ENCODE measurements at places on chromosomes 7 and 10.

DNA sequence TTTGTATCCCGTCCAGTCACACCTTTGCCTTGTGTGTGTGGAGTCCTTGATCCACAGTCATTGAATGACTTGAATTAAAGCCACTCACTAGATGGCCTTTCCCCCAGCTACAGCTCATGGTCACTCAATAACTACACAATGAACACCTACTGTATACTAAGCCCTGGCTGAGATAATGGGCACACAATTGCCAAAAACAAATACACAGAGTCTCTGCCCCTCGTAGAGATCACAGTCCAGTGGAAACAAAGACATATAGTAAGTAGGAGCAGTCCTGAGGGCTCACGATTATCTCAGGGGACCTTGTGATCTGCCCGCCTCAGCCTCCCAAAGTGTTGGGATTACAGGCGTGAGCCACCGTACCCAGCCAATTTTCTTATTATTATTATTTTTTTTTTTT lies 22.1 kb upstream of the DDIT4 start:
- DNase-seq: no peak

DNA sequence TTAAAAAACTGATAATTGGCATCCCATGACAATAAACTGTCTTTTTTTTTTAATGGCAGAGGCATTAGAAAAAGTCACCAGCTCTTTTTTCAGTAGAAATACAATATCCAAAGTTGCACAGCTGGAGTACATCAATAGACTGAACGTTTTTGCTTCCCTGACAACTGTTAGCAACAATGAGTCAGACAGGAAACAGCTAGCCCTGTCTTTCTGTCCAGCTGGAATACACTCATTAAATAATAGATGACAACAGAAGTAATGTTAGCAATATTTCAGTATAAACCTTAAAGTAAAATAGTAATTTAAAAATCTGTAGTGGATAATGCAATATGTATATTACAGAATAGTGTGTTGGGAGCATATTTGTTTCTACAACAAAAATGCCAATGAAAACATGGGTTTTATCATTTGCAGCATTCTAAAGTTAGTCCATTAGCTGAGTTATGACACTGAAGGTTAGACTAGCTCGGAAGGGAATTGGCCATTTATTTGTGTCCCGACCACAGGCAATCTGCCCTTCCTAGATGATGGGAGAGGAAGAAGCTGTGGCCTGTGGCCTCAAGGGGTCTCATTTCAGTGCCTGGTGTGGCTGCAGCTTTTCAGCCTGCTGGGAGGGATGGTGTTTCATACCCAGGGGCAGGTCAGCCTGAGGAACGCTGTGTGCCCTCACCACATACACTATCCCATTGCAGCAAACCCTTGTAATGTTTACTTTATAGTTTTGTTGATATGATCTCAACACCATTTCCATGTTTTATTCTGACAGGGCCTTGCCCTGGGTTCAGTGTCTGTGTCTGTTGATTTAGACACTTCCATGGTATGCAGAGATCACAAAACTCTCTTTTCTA lies 173.3 kb downstream of the SLC16A9 start:
- peak; percentile 92 for DNase-seq

- no peak for DNase-seq
Observed at GRCh38 chr7:105131033-105131656, 117.1 kb downstream of the KMT2E start.

DNA sequence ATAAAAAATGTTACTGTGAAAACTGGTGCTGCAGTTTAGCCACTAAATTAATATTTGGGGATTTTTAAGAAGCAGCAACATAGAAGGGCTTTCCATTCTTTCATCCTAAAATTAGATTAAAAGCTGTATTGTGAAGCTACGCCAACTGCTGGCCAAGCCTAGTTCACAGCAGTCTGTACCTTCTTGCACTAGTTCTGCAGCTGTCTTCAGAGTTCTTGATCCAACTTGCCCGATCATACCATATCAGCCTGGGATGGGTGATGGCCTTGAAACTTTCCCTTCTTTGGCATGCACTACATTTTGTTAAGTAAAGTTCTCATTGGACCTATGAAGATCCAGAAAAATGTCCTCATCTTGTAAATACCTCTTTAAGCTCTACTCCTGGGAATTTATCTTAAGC lies 20.3 kb upstream of the PANK1 start:
- DNase-seq: no peak

DNA sequence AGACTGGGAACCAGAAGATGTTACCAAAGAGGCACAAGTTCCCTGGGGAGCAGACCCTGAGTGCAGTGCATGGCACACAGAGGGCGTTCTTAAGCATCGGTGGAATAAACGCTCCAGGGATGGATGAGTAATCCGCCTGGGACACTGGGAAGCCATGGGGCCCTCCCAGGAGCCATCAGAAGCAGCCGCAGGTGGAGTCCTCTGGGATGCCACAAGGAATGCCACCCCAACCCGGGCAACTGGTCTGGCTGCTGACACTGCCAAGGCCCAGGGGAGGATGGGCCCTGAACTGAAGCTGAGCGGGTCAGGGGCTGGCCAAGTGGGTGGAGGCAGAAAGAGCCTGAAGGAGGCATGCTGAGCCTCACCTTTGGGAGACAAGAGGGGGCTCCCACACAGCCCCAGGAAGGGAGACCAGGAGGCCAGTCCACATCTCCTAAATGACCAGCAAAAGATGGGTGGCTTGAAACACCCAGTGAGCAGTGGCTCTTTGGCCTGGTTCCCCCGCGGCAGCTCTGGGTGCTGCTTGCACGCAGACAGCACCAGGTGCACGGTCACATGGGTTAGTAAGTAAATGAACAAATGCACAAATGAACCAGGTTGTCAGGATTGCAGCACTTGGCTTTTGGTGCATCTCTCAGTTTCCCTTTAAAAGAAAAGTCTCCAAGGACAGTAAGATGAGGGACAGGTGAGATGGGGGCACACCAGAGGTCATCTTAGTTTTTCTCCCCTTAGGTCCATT lies 141.3 kb upstream of the ZMIZ1 start:
- no peak for DNase-seq

DNA sequence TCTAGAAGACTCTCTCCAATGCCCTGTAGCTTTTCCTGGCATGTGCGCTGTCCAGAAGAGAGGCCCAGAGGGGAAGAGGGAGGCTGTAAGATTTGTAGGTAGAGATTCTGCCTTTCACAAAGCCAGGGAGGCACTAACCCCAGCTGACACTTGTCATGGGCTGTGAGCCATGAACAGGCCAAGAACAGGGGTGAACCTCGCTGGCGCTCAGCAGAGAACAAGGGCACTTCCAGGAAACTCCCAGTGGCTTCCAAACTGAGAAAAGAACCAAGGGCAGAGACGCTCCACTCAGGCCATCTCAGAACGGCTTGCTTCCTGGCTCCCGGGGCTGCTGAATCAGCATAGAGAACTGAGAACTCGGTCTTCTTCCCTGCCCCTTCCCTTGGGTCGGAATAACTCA lies 257.8 kb upstream of the ZNF32 start:
- peak; percentile 32 for DNase-seq

DNA sequence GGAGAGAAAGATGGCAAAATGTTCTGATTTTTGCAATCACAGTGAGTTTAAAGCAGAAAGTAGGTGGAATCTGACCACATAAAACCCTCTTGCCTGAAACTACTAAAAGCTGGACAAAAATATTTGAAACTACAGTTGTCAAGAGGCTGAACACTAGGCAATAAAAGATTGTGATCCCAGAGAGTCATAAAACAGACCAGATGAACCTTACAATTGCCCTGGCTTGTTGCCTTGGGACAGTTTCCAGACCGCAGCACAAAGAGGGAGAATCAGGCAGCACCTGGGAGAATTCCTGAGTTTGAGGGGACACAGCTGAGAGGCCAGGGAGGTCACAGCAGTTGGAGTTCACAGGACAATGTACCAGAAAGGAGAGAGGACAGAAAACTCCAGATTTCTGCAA lies 107.3 kb upstream of the NANOS1 start:
- DNase-seq: no peak

DNA sequence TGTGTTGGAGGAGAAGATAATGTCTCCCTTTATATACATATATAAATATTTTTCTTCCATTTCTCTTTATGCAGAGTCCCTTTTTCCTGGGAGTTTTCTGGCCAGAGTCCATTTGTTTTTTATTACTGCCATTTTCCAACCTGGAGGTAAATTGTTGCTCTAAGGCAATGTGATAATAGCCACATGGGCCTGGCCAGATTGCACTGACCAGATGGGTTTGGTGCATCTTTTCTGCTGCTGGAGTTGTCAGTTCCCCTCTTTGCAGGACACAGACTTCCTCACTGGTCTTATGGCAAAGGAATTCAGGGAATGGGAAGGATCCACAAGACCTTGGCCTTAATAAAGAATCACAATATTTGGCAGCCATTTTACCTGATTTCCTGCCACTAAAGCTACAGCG lies 254.9 kb downstream of the SORCS3 start:
- DNase-seq: no peak

- peak; percentile 87 for DNase-seq
Observed at GRCh38 chr10:3099291-3100092, 32.1 kb downstream of the PFKP start.

DNA sequence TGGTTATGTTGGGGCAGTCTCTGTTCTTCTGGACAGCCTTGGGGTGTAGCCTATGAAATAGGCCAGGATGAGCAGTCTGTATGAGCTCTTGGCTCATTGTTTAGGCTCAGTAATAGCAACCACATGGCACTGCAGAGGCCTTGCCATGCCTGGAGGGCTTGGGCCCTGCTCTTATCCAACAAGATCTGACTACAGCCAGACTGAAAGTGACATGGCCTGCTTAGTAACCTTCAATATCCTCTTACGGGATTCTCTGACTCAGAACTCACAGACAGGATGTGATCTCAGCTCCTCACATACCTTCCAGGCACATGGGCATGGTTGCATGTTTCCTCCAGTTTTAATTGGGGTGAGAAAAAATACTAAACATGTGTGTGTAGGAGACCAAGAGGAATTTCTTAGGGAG lies 289.3 kb downstream of the PTEN start:
- peak; percentile 98 for DNase-seq

DNA sequence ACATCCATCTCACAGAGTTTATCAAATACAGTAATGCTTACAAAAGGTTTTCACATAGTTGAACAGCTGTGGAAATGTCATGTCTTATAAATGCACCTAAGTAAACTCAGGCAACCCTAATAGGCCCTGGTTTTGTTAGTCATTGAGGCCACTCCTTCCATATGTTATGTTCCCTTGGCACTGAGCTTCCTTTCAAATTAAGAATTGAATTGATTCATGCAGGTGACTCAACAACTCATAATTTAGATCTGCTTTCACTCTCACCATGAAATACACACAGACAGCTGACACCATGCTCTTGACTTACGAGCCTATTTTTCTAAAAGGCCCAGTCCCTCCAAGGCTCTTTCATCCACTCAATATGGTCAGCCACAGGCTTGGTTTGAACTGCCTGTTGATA lies 476.9 kb downstream of the KCNMA1 start:
- peak; percentile 46 for DNase-seq

DNA sequence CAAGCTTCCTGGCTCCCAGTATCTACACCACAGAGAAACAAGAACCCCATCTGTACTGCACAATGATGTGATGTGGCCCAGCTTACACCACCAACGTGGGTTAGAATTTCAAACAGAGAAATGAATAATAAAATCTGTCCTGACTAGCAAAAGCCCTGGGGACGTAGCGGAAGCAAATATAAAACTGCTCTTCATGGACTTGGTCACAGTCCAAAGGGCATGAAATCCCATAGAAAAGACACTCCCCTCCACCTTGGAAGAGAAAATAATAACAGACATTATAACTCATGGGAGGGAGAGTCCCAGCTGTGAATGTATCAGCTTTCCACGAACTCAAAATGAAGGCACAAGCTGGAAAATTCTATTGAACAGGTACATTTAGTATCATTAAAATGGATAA lies 205.3 kb upstream of the GALNT17 start:
- no peak for DNase-seq

DNA sequence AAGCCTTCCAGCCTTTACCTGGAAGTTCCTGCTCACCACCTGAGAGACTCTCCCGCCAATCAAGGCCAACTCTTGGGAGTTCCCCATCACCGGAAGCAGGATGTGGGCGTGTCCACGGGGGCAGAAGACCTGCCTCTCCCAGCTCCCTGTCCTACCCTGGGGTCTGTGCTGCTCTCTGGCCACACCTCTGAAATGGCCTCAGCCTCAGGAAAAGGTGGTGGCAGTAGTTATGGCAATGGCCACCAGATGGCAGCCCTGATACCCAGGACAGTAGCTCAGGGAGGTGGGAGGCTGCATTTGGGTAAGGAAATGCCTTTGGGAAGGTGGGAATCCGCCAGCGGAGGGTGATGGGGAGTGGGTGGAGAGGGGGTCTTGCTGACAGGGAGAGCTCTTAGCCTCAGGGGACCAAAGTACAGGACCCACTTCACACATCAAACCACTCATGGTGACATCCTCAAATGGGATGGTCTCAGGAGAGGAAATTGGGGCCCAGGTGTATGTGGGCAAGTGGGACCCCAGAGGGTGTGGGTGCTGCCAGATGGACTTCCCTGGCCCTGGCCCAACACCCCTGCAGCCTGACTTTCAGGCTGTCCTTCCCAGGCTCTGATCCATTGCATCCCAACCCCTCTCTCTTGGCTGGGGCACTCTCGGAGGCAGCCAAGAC lies 33.9 kb downstream of the KAZALD1 start:
- peak; percentile 63 for DNase-seq

DNA sequence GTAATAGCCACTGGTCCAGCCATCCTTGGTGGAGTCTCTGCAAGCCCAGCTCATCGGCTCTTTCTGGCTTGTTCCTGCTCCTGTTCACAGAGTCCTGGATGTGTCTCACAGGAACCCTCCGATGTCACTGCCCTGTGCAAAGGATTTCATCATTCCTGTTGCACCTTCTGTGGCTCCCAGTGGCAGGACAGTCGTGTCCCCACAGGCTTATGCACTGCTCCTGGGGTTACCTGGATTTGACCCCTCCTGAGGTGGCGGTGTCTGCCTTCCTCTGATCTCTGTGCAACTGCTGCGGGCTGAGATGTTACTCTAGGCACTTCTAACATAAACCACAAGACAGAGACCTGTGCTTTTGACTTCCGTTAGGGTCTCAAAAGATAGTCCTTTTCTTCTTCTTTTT lies 30.6 kb downstream of the APBB1IP start:
- DNase-seq: no peak

DNA sequence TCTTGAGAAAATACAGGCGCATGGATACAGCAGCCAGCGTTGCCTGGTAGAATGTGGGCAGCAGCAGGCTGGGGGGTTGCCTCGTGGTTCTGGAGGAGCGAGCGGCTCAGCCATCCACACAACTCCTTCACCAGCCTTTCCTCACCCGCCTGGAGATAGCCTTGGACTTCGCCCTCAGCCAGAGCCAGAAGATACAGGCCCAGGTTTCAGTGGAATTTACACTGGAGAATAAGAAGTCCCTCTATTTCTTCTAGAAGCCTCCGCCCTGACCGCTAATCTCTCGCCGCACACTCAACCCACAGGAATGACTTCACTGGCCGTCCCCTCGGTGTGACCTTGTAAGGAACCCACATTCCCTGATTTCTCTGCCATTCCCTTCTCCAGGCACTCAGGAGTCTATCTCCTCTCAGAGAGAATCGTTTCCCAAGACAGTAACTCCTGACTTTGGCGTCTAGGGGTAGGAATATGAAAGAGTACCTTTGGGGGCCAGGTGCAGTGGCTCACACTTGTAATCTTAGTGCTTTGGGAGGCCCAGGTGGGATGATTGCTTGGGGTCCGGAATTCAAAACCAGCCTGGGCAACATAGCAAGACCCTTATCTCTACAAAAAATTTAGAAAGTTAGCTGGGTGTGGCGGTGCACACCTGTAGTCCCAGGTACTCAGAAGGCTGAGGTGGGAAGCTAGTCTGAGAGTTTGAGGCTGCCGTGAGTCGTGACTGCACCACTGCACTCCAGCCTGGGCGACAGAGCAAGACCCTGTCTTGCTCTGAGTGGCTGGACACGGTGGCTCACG lies 52.0 kb upstream of the ECHDC3 start:
- no peak for DNase-seq

GRCh38 chr10:21082206-21082605 lies 185.1 kb upstream of the NEBL start:
- no peak for DNase-seq

GRCh38 chr10:129891806-129892205 lies 72.3 kb downstream of the EBF3 start:
- DNase-seq: no peak
